A549 treated with dexamethasone at 1 μM for 4 hours (cell line): ENCODE measurements at places on chromosomes 7 and 10. TPM values are rescaled to one million over a fixed set of nuclear protein-coding genes. Genes with fewer than 3 reads are reported as not detected.

GPNMB gene
- total RNA-seq = 2.8 to 4.6 TPM (median 3.4 TPM) in 5 replicates

PNLIPRP1 gene
- not detected in 5 replicates for total RNA-seq

GBX1 gene
- total RNA-seq = 0.09 to 0.22 TPM (median 0.13 TPM) in 4 of 5 replicates, not detected in the other

CALML3 gene
- total RNA-seq = 0.02 TPM in 1 of 5 replicates, not detected in the others

FAM131B gene
- total RNA-seq = 0.25 to 0.38 TPM (median 0.34 TPM) in 5 replicates

SFRP5 gene
- 2.1 to 3.4 TPM (median 3.3 TPM) in 5 replicates for total RNA-seq

COL13A1 gene
- total RNA-seq = 0.09 to 0.37 TPM (median 0.21 TPM) in 5 replicates

NPFFR1 gene
- 0.01 to 0.02 TPM (median 0.01 TPM) in 4 of 5 replicates, not detected in the other for total RNA-seq

ANXA8 gene
- 30.6 to 40.7 TPM (median 30.7 TPM) in 5 replicates for total RNA-seq

NKX1-2 gene
- 0.02 to 0.08 TPM (median 0.05 TPM) in 4 of 5 replicates, not detected in the other for total RNA-seq

HPSE2 gene
- total RNA-seq = not detected in 5 replicates

MYL10 gene
- not detected in 5 replicates for total RNA-seq

PRR15 gene
- total RNA-seq = 4.7 to 7.1 TPM (median 5.0 TPM) in 5 replicates

FKBP6 gene
- total RNA-seq = not detected in 5 replicates

DDC gene
- total RNA-seq = 0.67 to 1.3 TPM (median 0.91 TPM) in 5 replicates

C10orf67 gene
- total RNA-seq = 0.06 to 0.09 TPM (median 0.07 TPM) in 3 of 5 replicates, not detected in the others

TMEM213 gene
- total RNA-seq = not detected in 5 replicates

LIMK1 gene
- total RNA-seq = 24.9 to 39.6 TPM (median 37.8 TPM) in 5 replicates

EPHA1 gene
- 0.13 to 0.14 TPM in 2 of 5 replicates, not detected in the others for total RNA-seq

PRXL2A gene
- 43.9 to 47.6 TPM (median 45.0 TPM) in 5 replicates for total RNA-seq

EBLN1 gene
- 0.07 to 0.18 TPM (median 0.11 TPM) in 3 of 5 replicates, not detected in the others for total RNA-seq

KNDC1 gene
- total RNA-seq = 0.60 to 1.5 TPM (median 1.3 TPM) in 5 replicates

LIPK gene
- not detected in 5 replicates for total RNA-seq

PURB gene
- total RNA-seq = 11.9 to 16.5 TPM (median 14.5 TPM) in 5 replicates

MYOF gene
- total RNA-seq = 197 to 278 TPM (median 249 TPM) in 5 replicates

PRKCQ gene
- 3.9 to 4.5 TPM (median 4.2 TPM) in 5 replicates for total RNA-seq

SEC31B gene
- 0.79 to 2.1 TPM (median 1.7 TPM) in 5 replicates for total RNA-seq

ZNF487 gene
- total RNA-seq = 5.5 to 6.5 TPM (median 5.8 TPM) in 5 replicates

MUC3A gene
- 13.2 to 27.0 TPM (median 23.2 TPM) in 5 replicates for total RNA-seq

ARMS2 gene
- 0.11 TPM in 1 of 5 replicates, not detected in the others for total RNA-seq

CHAT gene
- not detected in 5 replicates for total RNA-seq

VAX1 gene
- 1.0 to 1.5 TPM (median 1.3 TPM) in 5 replicates for total RNA-seq

IL6 gene
- total RNA-seq = 0.40 to 1.6 TPM (median 0.66 TPM) in 5 replicates

SEMA3D gene
- 0.04 to 0.10 TPM (median 0.07 TPM) in 5 replicates for total RNA-seq

TMEM236 gene
- 0.04 to 0.05 TPM (median 0.05 TPM) in 3 of 5 replicates, not detected in the others for total RNA-seq

NDUFA5 gene
- total RNA-seq = 31.7 to 55.3 TPM (median 34.5 TPM) in 5 replicates

FAM185A gene
- total RNA-seq = 5.0 to 7.1 TPM (median 6.7 TPM) in 5 replicates

ADCY1 gene
- total RNA-seq = 1.3 to 3.0 TPM (median 2.6 TPM) in 5 replicates

ZNF138 gene
- 2.5 to 3.2 TPM (median 3.0 TPM) in 5 replicates for total RNA-seq

NUTM2B gene
- total RNA-seq = 0.23 to 0.43 TPM (median 0.32 TPM) in 5 replicates

SMKR1 gene
- 7.6 to 10.0 TPM (median 7.9 TPM) in 5 replicates for total RNA-seq

VPS37D gene
- total RNA-seq = 3.1 to 5.0 TPM (median 4.5 TPM) in 5 replicates

OPALIN gene
- total RNA-seq = not detected in 5 replicates

OGDHL gene
- total RNA-seq = 0.41 to 0.60 TPM (median 0.50 TPM) in 5 replicates

PNLIP gene
- total RNA-seq = 0.16 to 0.27 TPM (median 0.21 TPM) in 5 replicates

PTF1A gene
- total RNA-seq = not detected in 5 replicates

ENTPD1 gene
- 0.06 to 0.20 TPM (median 0.15 TPM) in 4 of 5 replicates, not detected in the other for total RNA-seq

HTR7 gene
- total RNA-seq = 0.14 to 0.39 TPM (median 0.18 TPM) in 5 replicates

NRP1 gene
- 63.7 to 98.6 TPM (median 87.4 TPM) in 5 replicates for total RNA-seq

ASAH2B gene
- total RNA-seq = 3.6 to 5.7 TPM (median 4.6 TPM) in 5 replicates

SP4 gene
- total RNA-seq = 0.92 to 2.0 TPM (median 1.5 TPM) in 5 replicates
